Fibroblast of the aortic adventitia (primary cell): ENCODE measurements at places on chromosomes 1 and 21. TPM values are rescaled to one million over a fixed set of nuclear protein-coding genes. Genes with fewer than 3 reads are reported as not detected.

- no peak for DNase-seq
Measured at GRCh38 chr1:173867141-173867752, 542 bp downstream of the GAS5 start.

DNA sequence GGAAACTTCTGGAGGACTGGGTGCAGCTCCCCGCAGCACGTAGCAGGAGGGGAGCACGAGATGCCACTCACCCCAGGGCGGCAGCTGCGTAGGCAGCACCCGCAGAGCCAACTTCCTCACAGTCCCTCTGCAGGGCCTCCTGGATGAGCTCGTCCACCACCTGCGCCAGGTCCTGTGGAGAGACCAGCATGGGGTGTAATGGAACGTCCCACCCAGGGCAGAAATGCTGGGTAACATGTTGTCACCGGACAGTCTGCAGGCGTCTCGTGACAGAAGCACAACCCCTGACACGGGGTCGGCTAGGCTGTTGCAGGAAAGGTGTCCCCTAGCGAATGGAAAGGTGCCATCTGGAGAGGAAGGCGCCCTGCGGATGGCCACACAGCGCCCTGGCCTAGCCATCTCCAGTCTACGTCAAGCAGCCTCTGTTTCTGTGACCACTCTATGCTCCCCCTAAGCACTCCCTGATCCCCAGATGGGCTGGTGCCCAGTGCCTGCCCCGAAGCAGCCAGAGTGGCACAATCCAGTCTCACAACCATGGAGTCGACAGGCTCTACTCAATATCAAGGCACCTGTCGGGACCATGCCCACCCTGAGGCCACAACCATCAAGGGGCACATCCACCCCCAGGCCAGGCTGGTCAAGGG lies 21.2 kb downstream of the MCM3AP start:
- no peak for DNase-seq

GRCh38 chr1:230163719-230164118 lies 96.7 kb downstream of the GALNT2 start:
- no peak for DNase-seq

DNA sequence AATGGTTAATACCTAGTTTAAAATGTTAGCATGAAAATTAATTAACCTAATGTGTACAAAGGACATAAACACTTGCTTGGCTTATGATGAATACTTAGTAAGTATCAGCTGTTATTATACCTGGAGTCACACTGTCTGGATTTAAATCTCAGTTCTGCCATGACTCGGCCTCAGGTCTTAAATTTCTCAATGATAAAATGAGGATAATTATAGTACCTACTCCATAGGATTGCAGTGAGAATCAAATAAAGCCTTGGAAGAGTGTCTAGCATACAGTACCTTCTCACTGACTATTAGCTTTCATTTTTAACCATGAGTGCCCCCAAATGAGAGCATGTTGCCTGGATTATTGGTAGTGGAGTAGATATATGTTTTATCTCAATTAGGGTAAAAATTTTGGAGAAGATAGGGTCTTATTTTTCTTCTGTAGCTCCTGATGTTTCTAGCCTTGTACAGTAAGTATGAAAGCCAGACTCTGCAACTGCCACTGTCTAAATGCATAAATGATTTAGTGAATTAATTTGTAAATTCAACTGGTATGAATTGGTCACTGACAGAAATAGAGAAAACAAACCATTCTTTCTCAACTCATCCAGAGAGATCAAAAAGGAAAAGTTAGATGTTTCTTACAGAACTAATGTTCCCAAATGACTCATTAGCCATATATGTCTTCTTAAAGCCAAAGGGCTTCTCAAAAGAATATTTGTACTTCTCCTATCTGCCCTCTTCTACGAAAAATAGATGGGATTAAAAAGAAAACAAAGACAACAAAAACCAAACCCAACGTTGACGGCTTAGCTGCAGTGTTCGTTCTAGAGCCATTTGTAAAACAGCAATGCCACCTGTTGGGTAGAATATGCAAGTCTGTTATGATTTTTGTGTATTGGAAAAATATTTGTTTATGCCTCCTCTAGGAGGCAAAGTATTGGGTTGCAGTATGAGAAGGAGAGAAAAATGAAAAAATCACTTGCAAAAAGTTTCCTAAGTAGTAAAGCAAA lies 53.8 kb upstream of the MROH9 start:
- peak; percentile 79 for DNase-seq

GRCh38 chr1:162138599-162139181 lies 69.2 kb downstream of the NOS1AP start:
- DNase-seq: no peak

DNA sequence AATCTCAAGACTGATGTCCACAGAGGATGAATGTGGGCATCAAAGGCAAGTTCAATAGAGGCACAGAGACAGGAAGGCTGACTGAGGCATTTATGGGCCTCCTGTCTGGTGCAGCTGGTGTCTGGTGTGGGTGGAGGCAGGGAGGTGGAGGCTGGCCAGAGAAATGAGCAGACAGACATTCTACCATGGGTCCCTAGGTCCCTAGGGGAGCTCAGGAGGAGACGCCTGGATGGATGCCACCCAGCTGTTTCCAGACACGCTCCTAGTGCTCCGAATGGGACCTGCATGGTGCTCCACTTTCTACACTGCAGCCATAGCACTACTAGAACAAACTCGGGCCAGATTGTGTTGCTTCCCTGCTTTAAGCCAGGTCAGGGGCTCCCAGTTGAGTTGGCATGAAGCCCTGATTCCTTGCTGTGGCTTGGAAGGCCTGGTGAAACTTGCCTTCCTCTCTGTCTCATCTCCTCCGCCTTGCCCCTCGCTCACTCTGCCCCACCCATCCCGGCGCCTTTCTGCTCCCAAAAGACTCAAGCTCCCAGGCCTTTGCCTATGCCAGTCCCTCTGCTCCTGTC lies 25.3 kb downstream of the PADI2 start:
- DNase-seq: no peak

GRCh38 chr1:160621633-160622413 lies 25.0 kb downstream of the SLAMF1 start:
- no peak for DNase-seq

GRCh38 chr1:185010361-185010760 lies 35.0 kb upstream of the RNF2 start:
- no peak for DNase-seq

DNA sequence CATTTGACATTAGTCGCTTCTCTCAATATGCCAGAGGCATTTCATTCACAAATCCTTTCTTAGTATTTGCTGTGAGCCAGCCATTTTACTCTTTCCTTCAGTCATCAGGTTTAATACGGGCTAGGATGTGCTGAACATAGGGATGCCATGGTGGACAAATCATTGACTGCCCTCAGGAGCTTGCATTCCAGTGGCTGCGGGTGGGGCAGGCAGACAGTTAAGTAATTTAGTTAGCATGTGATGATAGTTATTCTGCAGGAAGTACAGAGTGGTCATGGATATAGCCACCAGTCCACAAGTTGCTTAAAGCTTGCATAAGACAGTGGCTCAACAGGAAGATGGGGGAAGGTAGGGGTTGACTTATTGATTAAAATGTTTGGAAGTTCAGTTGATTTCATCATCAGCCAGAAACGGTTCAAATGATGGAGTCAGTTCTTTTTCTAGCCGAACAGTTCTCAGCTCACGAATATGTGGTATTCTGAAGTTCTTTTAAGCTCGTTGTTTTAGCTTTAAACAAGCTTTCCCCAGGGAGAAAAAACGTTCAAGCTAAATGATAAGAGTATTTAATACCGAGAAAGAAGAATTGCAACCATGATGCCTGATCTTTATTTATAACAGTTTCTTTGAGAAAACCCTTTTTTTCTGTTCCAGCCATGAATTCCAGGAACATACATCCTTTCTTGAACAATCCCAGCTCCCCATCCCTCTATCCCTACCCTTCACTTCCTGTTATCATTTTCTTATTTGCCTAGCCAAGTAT lies 1.4 kb downstream of the SLC22A15 start:
- peak; percentile 82 for DNase-seq

DNA sequence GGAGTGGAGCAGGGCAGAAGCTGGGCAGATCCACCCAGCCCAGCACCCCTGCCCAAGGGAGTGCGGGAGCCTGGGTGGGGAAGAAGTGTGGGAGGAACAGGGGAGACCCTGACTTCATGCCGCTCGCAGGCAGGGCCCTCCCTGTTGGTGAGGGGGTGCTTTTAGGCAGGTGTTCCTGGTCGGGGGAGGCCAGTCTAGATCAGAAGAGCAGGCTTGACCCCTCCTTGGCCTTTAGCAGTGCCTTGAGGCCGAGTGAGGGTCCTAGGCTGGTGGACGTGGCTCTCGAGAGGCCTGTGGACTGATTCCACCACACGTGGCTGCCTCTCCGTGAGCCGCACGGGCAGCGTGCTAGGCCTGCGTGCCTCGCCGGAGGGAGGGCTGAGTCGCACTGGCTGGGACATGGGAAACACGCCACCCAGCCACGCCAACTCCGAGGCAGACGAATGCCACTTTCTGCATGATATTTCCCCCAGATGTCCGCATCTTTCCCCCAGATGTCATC lies 19.4 kb upstream of the COL18A1 start:
- DNase-seq: no peak

CYYR1 gene
- total RNA-seq: 0.09 TPM in 1 of 2 replicates, not detected in the other

OR2AJ1 gene
- not detected in 2 replicates for total RNA-seq

KCNT2 gene
- total RNA-seq: 8.0 and 68.1 TPM in 2 replicates

MIXL1 gene
- not detected in 2 replicates for total RNA-seq

CRABP2 gene
- total RNA-seq: 62.7 and 68.9 TPM in 2 replicates
